Myocyte (in vitro differentiated cells): ENCODE measurements at places on chromosomes 2 and 18.

DNA sequence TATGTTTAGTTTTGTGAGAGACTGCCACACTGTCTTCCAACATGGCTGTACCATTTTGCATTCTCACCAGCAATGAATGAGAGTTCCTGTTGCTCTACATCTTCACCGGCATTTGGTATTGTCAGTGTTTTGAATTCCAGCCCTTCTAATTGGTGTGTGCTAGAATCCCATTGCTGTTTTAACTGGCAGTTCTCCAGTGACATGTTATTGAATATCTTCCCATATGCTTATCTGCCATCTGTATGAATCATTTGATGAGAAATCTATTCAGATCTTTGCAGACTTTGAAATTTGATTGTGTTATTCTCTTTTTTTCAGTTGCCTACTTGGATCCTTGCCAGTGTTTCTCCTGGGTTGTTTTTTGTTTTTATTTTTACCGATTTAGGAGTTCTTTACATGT lies 99.0 kb downstream of the SNTG2 start:
- DNase-seq, result no peak

GRCh38 chr2:41084321-41084720 lies 632.4 kb upstream of the SLC8A1 start:
- DNase-seq, result no peak

- no peak for DNase-seq
These were observed 42.6 kb upstream of the CHST9 start for GRCh38 chr18:27227721-27228120.

GRCh38 chr2:211455216-211455841 lies 898.9 kb downstream of the CPS1 start:
- peak; percentile 71 for DNase-seq

DNA sequence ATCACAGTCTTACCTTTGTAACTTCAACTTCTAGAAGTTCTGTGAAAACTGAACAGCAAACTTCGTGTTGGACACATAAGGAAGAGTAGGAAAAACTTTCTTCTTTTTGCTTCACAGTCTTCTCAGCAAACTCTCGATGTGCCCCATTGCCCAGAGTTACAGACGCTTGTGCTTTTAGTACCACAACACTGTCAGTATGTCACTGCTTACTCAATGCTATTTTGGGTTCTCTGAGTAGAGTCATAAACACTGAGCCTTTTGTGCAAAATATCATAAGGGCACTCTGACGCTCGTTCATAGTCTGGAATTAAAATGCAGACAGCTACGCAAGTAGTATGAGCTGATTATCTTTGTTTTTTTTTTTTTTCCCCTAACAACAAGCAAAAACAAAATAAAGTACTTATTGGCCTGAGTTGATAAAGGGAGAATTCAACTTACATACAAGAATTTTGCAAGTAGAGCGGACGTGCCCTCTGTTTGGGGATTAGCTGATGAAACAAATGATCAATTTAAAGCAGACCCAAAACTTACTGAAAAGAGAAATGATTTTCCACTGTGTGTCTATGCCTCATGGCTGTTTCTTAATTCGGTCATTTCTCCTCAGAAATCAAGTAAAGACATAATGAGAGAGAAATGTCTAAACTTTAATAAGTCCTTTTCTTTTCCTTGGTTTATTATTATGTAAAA lies at the start of gene CDH19:
Gene CDH19, minus strand, starts transcription at position 150 of the 687 bp plus-strand sequence. CDS start 31,886 bp downstream, outside the sequence.
- DNase-seq, result no peak
